ENCODE measurements at places on chromosomes 4 and X.

GRCh38 chr4:6887591-6888371 is 21.8 kb upstream of the TBC1D14 start:
- no peak for DNase-seq

- peak; percentile 53 for DNase-seq
Measured at GRCh38 chrX:12080265-12080664, 58.0 kb upstream of the FRMPD4 start.

DNA sequence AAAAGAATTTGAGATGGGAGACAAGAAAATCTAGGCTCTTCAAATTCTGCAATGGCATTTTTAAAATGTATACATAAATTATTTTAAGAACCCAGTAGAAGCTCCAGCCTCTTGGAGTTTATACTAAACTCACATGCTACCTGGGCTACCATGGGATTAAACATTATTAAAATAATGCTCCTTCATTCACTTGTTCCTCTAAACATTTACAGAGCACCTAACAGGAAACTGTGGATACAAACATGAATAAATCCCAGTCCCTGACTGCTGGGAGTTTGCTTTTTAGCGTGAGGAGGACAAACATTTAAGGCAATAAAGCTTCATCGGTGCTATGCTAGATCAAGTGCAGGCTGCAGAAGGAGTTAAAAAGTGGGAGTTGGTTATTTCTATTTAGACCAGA is 5.4 kb upstream of the SPP1 start:
- no peak for DNase-seq

DNA sequence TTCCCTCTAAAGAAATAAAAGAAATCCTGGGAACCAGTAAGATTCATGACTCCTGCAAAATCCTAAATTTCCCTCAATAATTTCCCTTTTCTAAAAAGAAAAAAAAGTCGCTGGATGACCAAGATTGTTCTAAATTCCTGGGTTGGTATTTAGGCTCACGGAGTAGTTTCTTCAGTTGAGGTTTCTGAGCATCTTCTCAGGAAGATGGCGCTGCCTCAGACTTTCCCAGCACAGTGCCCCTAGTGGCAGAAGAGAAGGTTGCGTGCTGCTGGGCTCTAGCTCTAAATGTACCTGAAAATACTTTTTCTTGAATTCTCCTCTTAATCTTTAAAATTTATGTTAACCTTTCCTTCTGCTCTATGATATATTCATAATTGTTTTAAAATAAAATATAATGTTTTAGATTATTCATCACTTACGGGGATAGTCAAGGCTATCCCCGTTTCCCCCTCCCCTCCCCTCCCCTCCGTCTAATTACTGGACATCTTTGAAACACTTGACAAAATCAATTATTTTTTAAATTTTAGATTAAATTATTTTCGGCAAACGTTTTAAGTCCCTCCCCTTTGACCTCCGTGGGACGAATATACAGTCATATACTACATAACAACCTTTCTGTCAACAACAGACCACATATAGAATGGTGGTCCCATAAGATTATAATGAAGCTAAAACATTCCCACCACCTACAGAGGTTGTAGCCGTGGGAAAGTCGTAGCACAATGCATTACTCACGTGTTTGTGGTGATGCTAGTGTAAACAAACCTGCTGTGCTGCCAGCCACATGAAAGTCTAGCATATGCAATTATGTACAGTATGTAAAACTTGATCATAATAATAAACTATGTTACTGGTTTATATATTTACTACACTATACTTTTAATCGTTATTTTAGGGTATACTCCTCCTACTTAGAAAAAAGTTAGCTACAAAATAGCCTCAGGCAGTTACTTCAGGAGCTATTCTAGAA is 41.0 kb upstream of the GATB start:
- DNase-seq, result no peak

- DNase-seq, result no peak
Measured at GRCh38 chrX:68584221-68584620, 63.2 kb upstream of the STARD8 start.

DNA sequence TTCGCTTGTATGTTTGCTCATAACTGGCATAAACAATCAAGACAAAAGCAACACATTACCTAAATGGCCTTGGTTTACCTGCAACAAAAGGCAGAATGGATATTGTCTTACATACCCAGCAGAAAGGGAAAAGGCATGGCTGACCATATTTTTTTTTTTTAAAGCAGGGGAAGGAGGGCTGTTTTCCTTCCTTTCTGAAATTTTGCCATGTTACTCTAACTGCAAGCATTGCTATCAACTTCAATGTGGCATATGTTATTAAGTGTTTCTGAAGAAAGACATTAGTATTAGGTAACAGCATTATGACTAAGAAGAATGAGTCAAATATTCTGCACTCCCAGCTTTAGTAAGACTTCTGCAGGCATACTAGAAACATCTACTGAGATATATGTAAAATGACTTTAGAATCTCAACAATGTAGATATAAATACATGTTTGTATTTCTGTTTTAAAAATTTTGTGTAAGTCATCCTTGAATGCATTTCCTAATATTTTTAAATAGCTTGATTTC is 512.6 kb upstream of the FAM241A start:
- DNase-seq, result no peak

GRCh38 chrX:38342853-38343778 is 9.3 kb upstream of the OTC start:
- no peak for DNase-seq

DNA sequence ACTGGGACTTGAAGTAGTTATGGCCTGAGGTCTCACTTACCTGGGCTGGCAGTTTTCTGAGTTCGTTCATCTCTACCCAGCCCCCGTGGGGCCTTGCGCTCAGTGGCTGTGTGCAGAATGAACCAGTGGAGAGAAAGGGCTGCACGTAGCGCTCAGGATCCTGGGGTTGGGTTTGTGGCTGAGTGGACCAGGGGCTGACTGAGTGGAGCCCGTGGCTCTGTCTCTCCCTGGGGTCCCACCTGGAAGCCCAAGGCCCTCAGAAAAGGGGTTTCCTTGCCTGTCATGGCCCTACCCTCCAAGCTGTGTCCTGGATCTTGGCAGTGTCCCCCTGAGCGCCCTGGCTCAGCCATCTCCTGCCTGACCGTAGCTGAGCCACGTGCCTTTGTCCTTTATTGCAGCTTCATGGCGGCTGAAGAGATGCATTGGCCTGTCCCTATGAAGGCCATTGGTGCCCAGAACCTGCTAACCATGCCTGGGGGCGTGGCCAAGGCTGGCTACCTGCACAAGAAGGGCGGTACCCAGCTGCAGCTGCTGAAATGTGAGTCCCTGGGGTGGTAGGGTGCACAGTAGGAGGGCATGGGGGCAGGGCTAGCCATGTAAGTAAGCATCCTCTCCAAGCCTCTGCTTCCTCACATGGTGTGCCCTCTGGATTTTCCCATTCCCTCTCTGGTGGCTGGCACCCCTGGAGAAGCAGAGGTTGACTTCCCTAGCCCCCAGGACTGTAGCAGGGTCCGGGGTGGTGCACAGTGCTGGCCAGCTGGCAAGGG is 23.2 kb upstream of the ADD1 start:
- DNase-seq, result peak; percentile 20

DNA sequence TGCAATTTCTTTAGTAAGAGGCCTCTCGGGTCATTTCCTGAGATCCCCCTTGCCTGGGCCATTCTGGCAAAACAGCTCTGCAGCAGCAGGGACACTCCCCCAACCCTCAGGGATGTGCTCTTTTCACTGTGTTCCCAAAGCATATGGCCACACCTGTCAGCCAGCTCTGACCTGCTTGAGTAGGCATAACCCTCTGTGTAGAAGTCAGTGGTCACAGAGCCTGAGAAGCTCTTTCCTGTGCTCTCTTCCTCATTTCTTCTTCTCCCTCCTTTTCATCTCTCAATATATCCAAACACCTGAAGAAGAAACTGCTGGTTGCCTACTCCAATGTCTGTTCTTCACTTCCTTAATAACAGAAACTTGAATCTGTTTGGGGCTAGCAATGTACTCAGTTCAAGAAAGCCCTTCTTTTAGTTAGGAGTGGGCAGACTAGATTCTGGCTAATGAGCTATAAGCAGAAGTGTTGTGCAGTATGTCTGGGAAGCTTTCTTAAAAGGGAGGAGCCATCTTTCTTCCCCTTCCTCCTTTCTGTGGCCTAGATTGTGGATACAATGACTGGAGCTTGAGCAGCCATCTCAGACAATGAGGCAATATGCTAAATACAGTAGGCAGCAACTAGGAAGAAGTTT is 73.3 kb downstream of the PRPS1 start:
- no peak for DNase-seq

- DNase-seq, result no peak
Measured at GRCh38 chr4:1792832-1793495, at the start of gene FGFR3. FGFR3 (plus strand) TSS chr4:1793293; CDS start chr4:1793935, 642 bp downstream.

All from NCI-H2081 (cell line).